ENCODE measurements at places on chromosomes 3 and 15.
A peak's percentile ranks its signal among the peaks of the same experiment; 100 is the strongest.

DNA sequence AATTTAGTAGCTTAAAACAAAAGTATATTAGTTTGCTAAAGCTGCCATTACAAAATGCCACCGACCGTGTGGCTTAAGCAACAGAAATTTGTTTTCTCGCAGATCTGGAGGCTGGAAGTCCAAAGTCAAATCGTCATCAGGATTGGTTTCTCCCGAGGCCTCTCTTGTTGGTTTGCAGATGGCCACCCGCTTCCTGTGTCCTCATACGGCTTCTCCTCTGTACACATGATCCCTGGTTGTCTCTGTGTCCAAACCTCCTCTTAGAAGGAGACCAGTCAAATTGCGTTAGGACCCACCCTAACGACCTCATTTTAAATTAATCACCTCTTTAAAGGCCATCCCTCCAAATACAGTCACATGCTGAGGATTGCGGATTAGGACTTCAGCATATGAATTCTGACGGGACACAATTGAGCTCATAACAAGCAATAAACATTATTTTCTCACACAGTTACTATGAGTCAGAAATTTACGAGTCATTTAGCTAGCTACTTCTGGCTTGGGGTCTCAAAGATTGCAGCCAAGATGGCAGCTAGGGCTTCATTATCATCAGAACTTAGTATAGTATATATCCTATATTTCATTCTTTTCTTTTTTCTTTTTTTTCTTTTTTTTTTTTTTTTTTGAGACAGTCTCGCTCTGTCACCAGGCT is 58.4 kb downstream of the RPL39L start:
- no peak for DNase-seq

- DNase-seq = no peak
Observed at GRCh38 chr3:171347301-171348039, 112.7 kb downstream of the TNIK start.

DNA sequence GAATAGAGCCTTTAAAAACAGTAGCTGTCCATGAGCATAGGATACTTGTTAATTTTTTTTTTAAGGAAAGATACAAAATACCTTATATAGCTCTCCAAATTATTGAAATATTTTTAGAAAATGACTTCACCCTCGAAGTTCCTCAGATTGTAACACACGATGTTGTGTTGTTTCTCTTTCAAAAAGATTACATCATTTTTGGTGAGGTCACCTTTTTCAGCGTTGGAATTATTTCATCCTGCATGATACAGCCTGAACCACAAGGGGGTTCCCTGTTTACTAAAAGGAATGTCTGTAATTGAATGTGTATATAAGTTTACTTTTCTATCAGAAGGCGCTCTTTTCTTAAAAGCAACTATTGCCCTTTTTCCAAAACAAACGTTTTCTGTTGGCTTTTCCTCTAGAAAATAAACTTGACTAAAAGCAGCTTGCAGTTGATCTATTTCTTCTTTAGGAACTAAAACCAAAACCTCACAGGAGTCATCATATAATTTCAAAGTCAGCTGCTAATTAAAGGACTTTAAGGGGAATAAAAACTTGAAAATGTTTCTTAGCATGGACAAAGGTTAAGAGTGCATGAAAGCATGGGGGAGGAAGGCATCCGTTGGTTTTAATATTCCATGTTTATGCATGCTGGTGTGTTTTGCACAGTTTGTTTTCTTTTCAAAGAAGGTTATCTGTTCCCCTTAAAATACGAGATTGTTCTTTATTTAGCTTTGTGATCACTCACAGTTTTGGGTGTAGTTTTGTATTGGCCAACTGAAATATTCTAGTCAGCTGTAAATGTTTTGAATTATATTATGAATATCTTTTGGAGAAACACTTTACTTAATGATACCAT is 29.4 kb downstream of the LYSMD4 start:
- DNase-seq = no peak

- no peak for DNase-seq
Observed at GRCh38 chr3:7843441-7843840, 658.2 kb upstream of the LMCD1 start.

- DNase-seq = no peak
Observed at GRCh38 chr3:122975924-122976293, 51.7 kb downstream of the SEMA5B start.

DNA sequence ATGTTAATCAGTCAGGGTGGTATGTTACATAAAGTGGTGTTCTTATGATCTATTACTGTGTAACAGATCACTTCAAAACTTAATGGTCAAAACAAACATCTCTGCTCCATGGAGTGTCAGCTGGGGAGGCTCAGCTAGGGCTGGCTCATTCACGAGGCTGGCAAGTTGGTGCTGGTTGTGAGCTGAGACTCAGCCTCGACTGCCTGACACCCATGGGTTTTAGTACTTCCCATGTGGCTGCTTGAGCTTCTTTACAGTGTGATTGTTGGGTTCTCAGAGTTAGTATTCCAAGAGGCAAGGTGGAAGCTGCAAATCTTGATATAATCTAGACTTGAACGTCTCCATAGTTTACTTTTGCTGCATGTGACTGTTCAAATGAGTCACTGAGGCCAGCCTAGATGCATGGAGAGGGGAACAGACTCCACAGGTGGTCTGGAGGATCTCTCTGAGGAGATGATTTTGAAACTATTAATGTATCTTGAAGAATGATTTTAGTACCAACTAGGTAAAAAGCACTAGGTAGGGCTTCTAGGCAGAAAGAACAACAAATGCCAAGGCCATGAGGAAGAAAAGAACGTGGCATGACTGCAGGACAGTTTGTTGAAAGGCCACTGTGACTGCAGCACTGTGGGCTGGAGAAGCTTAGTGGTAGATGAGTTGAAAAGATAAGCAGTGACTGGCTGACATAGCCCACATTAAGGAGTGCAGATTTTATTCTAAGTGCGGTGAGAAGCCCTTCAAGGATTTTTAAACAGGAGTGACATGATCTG is 281.1 kb upstream of the PROK2 start:
- no peak for DNase-seq

GRCh38 chr3:157398598-157398997 is 38.1 kb upstream of the PTX3 start:
- DNase-seq = no peak

- DNase-seq = no peak
Observed at GRCh38 chr3:152328841-152329240, 60.1 kb downstream of the MBNL1 start.

DNA sequence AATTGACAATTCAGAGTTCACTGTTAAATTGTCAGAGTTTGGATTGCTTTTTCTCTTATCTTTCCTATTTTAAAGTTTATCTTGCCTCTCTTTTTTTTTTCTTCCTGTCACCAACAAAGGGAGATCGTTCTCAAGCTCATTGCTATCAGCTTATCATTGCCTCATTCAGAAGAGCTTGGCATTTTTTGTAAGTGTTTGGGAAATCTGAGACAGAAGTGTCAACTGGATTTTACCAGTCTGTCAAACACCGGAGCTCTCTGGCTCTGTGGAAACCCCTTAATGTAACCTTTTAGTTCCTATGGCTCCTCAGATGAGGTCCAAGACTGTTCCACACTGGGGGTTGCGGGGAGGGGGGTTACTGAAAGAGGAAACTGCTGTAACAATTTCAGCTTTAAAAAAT is 10.6 kb upstream of the TFG start:
- DNase-seq = no peak

- no peak for DNase-seq
Observed at GRCh38 chr3:170469151-170470062, 50.7 kb downstream of the CLDN11 start.

- no peak for DNase-seq
Observed at GRCh38 chr3:105653166-105653565, 215.6 kb downstream of the CBLB start.

DNA sequence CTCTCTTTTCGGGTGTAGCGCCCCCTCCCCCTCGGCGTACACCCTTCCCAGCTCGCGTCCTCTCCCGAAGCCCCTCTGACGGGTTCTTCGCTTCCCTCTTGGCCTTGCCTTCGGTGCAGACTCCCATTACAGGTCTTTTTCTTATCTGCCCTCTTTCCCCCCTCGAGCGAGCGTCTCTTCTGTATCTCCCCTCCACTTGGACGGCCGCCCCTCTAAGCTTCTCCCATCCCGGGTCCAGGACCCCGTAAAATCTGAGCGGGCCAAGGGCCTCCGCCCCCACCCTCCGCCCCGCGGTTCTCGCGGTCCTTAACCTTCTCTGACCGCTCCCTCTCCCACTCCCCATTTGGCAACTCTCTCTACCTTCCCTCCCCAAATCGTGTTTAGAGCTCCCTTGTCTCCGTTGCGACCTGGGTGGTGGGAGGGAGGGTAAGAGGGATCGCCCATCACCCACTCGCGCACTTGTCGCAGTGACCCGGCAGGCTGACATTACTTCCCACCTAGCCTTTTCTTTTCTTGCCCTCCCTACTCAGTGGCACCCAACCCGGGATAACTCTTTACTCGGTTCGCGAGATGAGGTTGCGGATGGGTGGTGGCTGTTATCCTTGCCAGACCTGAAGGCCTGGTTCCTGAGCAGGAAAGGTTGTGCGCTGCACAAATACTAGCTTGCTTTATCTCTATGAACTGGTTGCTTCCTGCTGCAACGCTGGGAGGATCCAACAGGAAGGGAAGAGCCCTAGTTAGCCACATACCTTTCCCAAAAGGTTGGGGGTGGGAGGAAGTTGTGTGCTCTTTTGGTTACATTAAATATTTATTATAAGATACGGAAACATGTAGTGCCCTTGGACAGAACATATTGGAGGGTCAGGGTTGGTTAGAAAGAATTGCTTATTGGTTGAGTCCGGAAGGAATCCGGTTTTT is 922 bp downstream of the RAB11A start:
- peak; percentile 24 for DNase-seq

DNA sequence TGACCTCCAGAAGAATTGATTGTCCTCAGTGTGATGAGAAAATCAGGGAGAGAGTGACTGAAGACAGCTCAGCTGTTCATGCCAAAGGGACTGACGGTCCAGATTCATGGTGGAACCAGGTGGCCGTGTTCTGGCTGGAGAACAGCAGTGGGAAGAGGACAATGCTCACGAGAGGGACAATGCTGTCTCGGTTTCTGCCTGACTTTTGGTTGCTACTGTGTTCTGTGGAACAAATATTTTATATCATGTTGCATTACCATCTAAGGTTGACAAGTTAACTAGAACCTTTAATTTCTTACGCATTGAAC is 58.0 kb upstream of the ULK4 start:
- DNase-seq = no peak

- DNase-seq = no peak
Observed at GRCh38 chr3:128734523-128735189, 8.7 kb downstream of the RAB7A start.

GRCh38 chr3:15659254-15659975 is 57.9 kb downstream of the BTD start:
- DNase-seq = no peak

DNA sequence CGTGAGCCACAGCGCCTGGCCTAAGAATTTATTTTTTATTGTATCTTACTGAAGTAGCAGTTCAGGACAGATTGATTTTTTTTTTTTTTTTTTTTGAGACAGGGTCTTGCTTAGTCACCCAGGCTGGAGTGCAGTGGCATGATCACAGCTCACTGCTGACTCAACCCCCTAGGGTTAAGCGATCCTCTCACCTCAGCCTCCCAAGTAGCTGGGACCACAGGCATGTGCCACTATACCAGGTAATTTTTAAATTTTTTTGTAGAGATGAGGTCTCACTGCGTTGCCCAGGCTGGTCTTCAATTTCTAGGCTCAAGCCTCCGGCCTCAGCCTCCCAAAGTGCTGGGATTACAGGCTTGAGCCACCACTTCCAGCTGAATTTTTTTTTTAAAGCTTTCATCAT is 99.8 kb upstream of the HERC1 start:
- no peak for DNase-seq

DNA sequence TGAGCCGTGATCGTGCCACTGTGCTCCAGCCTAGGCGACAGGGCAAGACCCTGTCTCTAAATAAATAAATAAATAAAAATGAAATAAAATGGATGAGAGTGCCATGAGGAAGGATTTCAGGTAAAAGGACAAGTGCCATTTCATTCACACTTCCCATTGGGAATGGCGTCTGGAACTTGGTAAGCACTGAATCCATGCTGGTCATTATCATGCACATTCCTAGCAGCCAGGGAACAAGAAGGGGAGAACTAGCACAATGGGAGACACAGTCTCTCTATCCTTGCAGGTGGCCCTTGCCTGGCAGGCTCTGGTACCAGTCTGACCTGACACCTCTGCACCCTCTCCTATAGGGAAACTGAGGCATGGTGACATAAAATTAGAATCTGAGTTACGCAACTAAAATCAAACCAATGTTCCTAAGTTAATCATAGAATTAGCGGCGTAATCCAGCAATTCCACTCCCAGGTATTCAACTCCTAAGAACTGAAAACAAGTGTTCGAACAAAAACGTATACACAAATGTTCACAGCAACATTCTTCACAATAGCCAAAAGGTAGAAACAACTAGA is 70.8 kb upstream of the MFGE8 start:
- DNase-seq = no peak

DNA sequence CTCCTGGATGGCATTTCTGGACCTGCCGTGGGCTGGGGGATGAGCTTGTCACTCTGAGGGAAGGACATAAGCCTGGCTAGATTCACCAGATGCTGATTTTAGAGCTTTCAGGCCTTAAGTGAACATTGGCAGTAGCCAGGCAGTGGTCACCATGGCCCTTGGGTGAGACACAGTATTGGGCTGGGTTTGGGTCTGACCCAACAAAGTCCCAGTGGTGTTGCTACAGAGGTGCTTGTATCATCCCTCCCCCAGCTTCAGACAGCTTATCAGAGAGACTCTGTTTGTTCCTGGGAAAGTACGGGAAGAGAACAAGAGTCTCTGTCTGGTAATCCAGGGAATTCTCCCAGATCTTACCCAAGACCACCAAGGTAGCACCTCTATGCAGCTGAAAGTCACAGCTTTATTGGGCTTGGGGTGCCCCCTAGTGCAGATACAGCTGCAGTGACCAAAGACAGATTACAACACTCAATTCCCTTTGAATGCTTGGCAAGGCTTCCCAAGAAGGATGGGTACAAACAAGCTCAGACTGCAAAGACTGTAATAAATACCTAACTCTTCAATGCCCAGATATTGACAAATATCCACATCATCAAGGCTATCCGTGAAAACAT is 9.8 kb upstream of the RUVBL1 start:
- peak; percentile 29 for DNase-seq

- DNase-seq = no peak
Observed at GRCh38 chr15:77335298-77335697, 84.6 kb downstream of the PEAK1 start.

DNA sequence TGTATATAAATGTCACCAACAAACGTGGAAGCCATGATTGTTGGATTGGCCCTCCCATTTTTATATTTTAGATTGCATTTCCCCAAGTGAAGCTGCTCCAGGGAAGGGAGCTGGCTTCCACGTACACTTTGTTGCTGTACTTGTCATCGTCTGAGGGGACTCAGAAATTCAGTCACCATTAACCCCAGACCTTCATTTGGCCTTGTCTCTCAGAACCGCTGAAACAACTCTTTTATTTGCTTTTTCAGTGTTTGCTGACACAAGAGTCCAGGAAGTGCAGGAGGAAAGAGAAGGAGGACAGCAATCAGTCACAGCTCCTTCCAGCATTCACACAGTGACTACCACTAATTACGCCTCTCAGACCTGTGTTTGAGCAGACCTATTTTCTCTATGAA is 276.5 kb downstream of the TBL1XR1 start:
- no peak for DNase-seq

GRCh38 chr3:71887256-71887655 is 102.3 kb upstream of the PROK2 start:
- DNase-seq = no peak

- no peak for DNase-seq
Observed at GRCh38 chr3:155983834-155984474, 113.5 kb downstream of the GMPS start.
